ENCODE measurements at places on chromosomes 3 and 15.

DNA sequence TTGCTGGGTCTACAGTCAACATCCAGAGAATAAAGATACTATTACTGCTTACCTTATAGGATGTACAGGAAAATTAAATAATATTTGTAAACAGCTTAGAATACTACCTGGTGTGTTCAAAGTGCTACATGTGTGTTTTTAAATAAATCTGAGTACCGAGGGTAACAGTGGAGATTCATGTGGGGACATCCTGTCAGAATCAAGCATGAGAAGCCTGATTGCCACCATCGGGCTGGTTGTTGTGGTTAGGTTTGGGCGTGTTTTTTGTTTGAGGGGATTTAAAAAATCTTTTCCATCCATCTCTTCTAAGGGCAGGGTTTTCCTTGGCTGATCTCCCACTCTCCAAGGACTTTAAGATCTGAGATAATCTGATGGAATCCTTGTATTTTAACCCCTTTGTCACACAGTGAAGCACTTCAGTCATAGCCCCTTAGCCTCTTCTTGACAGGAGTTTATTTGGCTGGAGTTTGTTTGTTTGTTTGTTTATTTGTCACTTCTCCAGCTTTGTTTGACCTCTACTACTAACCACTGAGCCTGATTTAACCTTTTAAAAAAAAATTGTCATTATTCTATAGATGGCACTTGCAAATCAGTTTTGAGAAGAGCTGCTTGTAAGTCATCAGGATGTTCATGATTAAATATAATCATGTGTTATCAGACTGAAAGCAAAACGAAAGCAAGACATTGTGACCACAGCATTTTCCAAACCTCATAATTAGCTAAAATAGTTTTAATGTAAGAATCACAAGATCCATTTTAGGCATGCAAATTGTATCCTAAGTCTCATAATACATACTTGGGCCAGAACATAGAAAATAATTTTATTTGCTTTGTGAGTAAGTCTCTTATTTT lies 72.8 kb upstream of the RARB start:
- DNase-seq = no peak

DNA sequence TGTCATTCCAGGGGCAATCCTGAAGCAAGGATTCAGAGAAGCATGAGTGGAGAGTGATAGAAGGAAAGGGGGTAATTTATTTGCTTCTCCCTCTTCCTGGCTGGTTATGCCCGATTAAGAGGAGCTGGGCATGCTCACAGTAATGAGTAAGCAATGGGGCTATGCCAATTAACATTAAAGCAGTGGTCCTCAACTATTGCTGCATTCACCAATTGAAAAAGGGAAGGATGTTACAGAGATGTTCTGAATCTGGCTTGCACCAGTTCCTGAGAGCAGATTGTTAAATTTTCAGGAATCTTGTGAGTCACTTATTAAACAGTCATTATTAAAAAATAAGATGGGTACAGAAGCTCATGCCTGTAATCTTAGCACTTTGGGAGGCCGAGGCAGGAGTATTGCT lies 85.9 kb upstream of the ZBTB20 start:
- DNase-seq = no peak

DNA sequence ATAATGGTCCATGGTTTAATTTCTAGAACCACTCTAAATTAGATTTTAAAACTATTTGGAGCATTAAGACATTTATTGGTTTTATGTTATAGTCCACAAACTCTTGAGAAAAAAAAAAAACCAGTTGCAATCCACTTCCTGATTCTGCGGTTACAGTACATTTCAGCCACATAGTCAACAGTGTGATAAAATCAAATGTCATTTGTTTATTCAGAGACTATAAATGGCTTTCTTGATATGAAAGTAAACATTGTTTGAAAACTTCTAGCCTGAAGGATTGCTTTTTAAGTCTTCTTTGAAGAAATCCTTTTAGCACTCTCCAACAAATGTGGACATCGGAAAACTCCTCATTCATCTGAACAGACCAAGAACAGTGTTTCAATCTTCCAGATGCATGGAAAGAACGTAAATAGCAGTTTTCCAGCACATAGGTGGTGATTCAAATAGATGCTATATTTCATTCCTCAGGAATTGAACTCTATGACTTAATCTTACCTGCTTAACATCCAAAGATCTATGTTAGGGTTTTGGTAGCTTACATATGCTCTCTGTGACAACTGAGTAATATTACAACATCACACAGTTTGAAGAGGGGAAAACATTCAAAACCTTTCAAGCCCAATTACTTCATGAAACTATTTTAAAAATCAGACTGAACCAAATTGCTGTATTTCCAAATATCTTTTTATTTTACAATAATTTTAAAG lies 87.8 kb upstream of the UBE2E2 start:
- no peak for DNase-seq

GRCh38 chr3:146705225-146705624 lies 100.1 kb upstream of the PLSCR5 start:
- DNase-seq = peak; percentile 26

DNA sequence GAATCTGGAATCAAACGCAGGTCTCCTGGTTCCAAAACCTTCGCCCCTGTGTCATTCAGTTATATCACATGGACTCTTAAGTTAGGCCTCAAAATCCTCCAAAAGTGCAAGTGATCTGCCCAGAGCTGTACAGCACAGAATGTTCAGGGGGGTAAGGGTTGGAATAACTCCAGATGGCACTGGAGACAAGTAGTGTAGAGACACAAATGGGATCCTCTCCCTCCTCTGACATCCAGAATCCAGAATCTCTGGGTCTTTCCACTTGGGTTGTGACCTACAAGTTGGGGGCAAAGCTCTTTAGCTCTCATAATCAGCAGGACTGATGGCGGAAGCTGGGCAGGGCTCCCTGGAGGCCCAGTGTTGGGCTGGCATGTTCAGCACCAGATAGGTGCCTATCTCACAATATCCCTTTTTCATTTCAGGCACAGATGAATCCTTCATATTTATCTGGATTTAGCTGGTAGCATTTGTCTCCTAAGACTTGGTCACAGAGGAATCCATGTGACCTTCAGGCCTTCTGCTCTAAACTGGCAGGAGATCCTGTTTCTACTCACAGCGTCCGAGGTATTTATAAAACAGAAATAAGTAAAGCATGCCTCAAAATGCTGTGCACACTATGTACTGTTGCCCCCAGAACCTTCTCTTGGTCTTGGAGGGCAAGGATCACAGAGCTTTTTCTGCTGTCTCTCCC lies 15.4 kb downstream of the ABHD2 start:
- no peak for DNase-seq

GRCh38 chr15:95645791-95646338 lies 684.6 kb upstream of the NR2F2 start:
- DNase-seq = no peak

GRCh38 chr15:81043935-81044575 lies 43.3 kb downstream of the TLNRD1 start:
- no peak for DNase-seq

- DNase-seq = peak; percentile 54
Measured at GRCh38 chr3:135503760-135504686, 461.5 kb upstream of the PPP2R3A start.

- DNase-seq = no peak
Measured at GRCh38 chr3:71135373-71136088, 448.0 kb downstream of the FOXP1 start.

GRCh38 chr15:67825881-67826716 lies 790 bp downstream of the SKOR1 start:
- no peak for DNase-seq

Measured in activated CD4-positive, alpha-beta T cell treated with anti-CD3 and anti-CD28 coated beads, Interleukin-2, Interleukin-6, amounts not matched to agents 100 ng/mL and 50 ng/mL, durations not matched to agents 16 hours and 8 hours (primary cell).